ENCODE measurements at places on chromosomes 6 and 20. TPM values are rescaled to one million over a fixed set of nuclear protein-coding genes. Genes with fewer than 3 reads are reported as not detected.

The DLK2 gene
- 5.3 TPM for total RNA-seq

The FNDC1 gene
- not detected for total RNA-seq

The BPIFB1 gene
- total RNA-seq: not detected

The ALDH5A1 gene
- total RNA-seq: 2.3 TPM

The NMBR gene
- total RNA-seq: not detected

The SYNDIG1 gene
- total RNA-seq: not detected

The GPX5 gene
- not detected for total RNA-seq

The ASIP gene
- total RNA-seq: not detected

The BANF2 gene
- total RNA-seq: not detected

The PHACTR3 gene
- total RNA-seq: 3.4 TPM

The THBD gene
- total RNA-seq: 51.6 TPM

The MAD2L1BP gene
- 63.7 TPM for total RNA-seq

The TCF21 gene
- total RNA-seq: not detected

The PTCHD4 gene
- total RNA-seq: 1.9 TPM

The SRSF12 gene
- 1.2 TPM for total RNA-seq

The OR2J3 gene
- not detected for total RNA-seq

The GPANK1 gene
- 12.0 TPM for total RNA-seq

The TTK gene
- 0.64 TPM for total RNA-seq

The NR2E1 gene
- not detected for total RNA-seq

The RAD21L1 gene
- not detected for total RNA-seq

The SLCO4A1 gene
- 1.1 TPM for total RNA-seq

The CYP21A2 gene
- not detected for total RNA-seq

The EYA4 gene
- 2.9 TPM for total RNA-seq

The LY6G6C gene
- not detected for total RNA-seq

The ECT2L gene
- under 0.01 TPM for total RNA-seq

The ELOVL4 gene
- total RNA-seq: 10.4 TPM

The COL9A3 gene
- not detected for total RNA-seq

The HRH3 gene
- not detected for total RNA-seq

The DEFB132 gene
- total RNA-seq: not detected

The WFDC5 gene
- total RNA-seq: 2.4 TPM

The C2 gene
- total RNA-seq: 0.96 TPM

The RNF182 gene
- 1.4 TPM for total RNA-seq

The DDR1 gene
- total RNA-seq: 195 TPM

The DHX35 gene
- total RNA-seq: 7.0 TPM

The VWA7 gene
- total RNA-seq: 0.48 TPM

The MATN4 gene
- not detected for total RNA-seq

The RIPOR3 gene
- total RNA-seq: 0.64 TPM

The EPHA7 gene
- not detected for total RNA-seq

The ANKRD66 gene
- total RNA-seq: not detected

The JPH2 gene
- under 0.01 TPM for total RNA-seq

The IL17F gene
- not detected for total RNA-seq

The VAPB gene
- 14.0 TPM for total RNA-seq

The DEFB124 gene
- not detected for total RNA-seq

The SPDEF gene
- 3.8 TPM for total RNA-seq

The KIAA1586 gene
- 6.2 TPM for total RNA-seq

The HECA gene
- 23.1 TPM for total RNA-seq

The NRSN1 gene
- total RNA-seq: not detected

The SNPH gene
- total RNA-seq: 3.4 TPM

The TINAG gene
- total RNA-seq: 2.9 TPM

The SLC26A8 gene
- total RNA-seq: not detected

The SLC17A1 gene
- total RNA-seq: not detected

The LY6G5C gene
- total RNA-seq: not detected

Data from tracheal epithelial cell (primary cell).